Activated naive CD8-positive, alpha-beta T cell treated with anti-CD3 and anti-CD28 coated beads, Interleukin-2, amount 50 U/mL, for 16 hours (primary cell): ENCODE measurements at places on chromosomes 16 and 17.

DNA sequence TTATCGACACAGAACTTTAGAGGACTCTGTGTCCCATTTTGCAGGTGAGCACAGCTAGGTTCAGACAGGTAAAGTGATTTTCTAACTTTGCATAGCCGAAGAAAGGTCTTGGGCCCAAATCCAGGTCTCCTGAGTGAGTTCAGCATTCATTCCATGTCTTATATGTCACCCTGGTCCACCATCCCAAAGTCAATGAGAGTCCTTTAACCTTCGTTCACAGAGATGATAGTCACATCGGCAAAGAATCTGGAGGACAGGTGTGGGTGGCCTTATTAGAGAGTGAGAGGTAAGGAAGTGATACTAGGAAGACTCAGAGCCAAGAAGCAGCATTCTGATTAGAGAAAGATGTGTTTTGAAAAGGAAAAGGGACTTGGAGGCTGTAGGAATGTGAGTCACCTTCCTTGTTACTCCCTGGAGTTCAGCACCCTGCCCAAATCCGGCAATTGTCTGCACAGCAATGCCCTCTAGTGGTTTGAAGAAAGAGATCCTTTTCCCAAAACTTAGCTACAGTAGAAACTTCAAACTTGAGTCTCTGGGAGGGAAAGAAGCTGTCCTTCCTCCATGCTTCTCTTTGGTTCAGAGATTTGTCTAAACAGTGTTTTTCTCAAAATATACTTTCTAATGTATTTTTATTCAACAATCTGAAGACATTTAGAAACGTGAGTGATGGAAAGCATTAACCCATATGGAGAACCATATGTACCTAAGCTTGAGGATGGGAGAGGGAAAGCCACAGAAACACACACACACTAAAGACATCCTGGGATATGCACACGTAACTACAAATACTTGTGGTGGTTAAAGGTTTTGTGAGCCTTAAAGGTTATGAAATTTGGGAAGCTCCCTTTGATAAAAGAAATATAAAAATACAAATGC lies 96.4 kb upstream of the SHISA6 start:
- no peak for DNase-seq

DNA sequence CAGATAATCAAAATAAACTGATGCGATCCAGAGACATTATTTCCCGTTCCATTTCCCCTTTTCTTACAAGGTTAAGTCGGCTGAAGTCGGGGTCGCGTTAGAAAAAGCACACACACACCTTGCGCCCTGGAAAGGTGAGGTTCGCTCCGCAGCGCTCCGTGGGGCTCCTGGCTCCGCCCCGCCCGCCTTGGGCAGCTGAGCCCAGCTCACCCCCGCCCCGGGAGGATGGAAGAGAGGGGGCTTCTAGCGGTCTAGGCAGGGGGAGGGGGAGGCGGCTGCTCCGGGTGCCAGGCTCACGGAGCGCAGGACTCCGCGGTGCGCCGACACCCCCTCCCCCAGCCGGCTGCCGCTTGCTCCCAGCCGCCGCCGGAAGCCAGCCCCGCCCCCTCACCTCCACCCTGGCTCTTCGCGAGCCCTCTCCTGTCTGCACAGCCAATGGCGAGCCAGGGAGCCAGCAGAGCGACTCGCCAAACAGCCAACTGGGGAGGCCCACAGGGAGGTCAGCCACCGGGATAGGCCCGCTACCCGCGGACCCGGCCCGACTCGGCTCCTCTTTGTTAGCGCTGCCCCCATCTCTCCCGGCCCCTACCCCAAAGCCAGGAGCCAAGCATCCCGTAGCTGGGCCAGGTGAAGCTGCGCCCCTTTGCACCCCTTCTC lies 30.4 kb downstream of the FAM222B start:
- DNase-seq = peak; percentile 93

DNA sequence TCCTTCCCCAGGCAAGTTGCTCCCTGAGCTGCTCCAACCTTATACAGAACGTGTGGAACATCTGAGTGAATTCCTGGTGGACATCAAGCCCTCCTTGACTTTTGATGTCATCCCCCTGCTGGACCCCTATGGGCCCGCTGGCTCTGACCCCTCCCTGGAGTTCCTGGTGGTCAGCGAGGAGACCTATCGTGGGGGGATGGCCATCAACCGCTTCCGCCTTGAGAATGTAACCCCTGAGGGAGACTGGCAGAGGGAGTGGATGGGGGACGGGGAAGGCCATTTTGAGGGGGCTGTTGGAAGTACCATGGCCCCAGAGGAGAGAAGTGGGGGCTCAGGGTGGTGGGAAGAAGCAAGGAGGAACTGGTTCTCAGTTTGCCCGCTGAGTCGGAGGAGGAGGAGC lies 2.0 kb downstream of the COASY start:
- DNase-seq = no peak

DNA sequence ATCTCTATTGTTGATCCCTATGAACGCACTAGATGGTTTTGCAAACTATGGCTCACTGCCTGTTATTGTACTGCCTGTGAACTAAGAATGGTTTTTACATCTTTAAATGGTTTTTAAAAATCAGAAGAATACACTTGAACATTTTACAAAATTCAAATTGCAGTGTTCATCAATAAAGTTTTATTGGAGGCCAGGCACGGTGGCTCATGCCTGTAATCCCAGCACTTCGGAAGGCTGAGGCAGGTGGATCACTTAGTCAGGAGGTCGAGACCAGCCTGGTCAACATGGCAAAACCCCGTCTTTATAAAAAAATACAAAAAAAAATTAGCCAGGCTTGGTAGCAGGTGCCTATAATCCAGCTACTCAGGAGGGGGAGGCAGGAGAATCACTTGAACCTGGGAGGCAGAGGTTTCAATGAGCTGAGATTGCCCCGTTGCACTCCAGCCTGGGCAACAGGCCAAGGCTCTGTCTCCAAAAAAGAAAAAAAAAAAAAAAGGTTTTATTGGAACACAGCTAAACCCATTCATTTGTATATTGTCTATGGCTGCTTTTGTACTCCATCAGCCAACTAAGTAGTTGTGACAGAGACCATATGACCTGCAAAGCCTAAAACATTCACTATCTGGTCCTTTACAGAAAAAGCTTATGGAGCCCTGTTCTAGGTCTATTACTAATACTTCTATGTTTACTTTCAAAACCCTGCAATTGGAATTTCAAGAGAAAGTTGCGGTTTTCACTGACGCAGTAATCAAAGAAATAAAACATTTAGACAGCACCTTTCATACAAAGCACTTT lies 18.9 kb downstream of the IKZF3 start:
- no peak for DNase-seq
